CD4-positive, alpha-beta memory T cell (primary cell): ENCODE measurements at places on chromosomes 1 and 21. TPM values are rescaled to one million over a fixed set of nuclear protein-coding genes. Genes with fewer than 3 reads are reported as not detected.

- no peak overlapping the region for H3K27ac ChIP-seq
- H3K4me3 ChIP-seq = no peak overlapping the region
- peaks cover 17% of the 10 kb centered on the region for H3K4me1 ChIP-seq
- no peak for DNase-seq
- no peaks in the 10 kb centered on the region for H3K36me3 ChIP-seq
- no peaks in the 10 kb centered on the region for H3K27me3 ChIP-seq
Observed at GRCh38 chr1:203335503-203335902, 15.4 kb downstream of the FMOD start.

DNA sequence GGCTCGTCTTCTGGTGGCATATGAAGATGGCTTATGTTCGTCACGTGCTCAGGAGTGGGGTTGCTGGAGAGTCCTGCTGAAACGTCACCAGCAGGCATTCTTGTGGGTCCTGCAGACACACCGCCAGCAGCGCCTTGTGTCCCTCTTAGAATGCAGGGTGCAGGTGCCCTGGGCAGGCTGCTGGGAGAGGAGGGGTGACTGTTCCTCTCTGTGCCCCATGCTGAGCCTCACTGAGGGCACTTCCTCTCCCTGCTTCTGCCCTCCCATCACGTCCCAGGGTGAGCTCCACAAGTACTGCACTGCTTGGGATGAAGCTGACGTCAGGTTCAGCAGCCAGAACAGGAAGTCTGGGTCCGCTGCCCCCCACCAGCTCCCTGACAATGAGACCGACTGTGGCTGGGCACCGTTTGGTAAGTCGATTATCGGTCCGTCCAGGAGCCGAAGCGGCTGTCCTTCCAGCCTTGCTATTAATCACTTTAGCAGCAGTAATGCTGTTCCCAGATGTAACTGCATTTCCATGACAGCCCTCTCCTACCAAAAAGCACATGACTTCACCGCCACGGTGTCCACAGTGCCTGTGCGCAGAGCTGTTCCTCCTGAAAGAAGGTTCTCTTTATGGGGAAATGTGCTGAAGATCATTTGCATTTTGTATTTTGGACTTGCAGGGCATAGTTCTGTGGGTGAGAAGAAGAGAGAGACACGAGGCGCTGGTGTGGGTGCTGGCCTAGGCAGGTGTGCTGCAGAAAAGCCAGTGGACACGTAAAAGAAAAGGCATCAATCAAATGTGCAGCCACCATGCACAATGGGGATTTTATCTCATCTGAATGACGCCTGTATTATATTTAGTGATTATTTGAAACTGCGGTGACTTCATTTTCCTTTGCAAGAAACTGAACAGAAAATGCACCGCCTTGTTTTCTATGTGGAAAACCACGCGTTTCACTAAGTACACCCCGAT, 21.0 kb downstream of the SLC37A1 start:
- no peak for DNase-seq
- no peak overlapping the region for H3K4me3 ChIP-seq
- H3K36me3 ChIP-seq = peaks cover 21% of the 10 kb centered on the region

GRCh38 chr21:41451753-41452676, 26.0 kb downstream of the MX1 start:
- H3K27me3 ChIP-seq = no peaks in the 10 kb centered on the region
- H3K36me3 ChIP-seq = peaks cover 53% of the 10 kb centered on the region
- no peaks in the 10 kb centered on the region for H3K4me1 ChIP-seq
- no peak overlapping the region for H3K4me3 ChIP-seq

- no peak for DNase-seq
- H3K4me3 ChIP-seq = no peak overlapping the region
- H3K4me1 ChIP-seq = no peaks in the 10 kb centered on the region
Observed at GRCh38 chr21:40809673-40810197, 37.2 kb downstream of the DSCAM start.

GRCh38 chr21:44837537-44837936, 19.7 kb upstream of the SUMO3 start:
- no peaks in the 10 kb centered on the region for H3K36me3 ChIP-seq
- no peaks in the 10 kb centered on the region for H3K4me1 ChIP-seq
- no peak overlapping the region for H3K4me3 ChIP-seq
- H3K27me3 ChIP-seq = no peaks in the 10 kb centered on the region
- no peak overlapping the region for H3K27ac ChIP-seq

DNA sequence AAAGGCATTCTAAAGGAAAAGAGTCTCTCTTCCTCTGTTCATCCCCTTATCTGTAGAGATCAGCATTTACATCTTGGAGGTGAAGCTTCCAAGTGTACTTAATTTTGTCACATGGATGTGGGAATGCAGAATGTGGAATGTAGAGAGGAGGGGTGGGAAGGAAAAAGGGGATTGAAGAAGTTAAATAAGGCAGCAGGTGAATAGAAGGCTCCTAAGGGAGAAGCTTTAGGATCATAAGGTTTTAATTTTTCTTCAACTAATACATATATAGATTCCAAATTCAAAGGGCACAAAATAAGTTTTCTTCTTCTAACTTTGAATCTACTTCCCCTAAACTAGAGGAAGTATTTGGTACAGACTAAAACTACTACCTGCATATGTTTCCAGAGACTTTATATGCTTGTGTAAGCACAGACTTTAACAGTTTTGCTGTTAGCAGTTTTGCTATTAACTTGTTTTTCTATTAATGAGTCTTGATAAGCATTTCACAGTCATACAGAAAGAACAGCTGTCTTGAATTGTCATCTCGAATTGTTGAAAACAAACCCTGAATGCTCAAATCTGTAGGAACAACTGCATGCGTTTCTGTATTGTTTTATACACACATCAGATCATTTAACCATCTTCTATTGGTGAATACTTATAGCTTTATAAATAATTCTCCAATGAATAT, 12.7 kb downstream of the TENT5C start:
- no peak for DNase-seq
- H3K27ac ChIP-seq = no peak overlapping the region
- no peaks in the 10 kb centered on the region for H3K27me3 ChIP-seq
- H3K4me1 ChIP-seq = peaks cover 85% of the 10 kb centered on the region
- peaks cover 10% of the 10 kb centered on the region for H3K36me3 ChIP-seq

DNA sequence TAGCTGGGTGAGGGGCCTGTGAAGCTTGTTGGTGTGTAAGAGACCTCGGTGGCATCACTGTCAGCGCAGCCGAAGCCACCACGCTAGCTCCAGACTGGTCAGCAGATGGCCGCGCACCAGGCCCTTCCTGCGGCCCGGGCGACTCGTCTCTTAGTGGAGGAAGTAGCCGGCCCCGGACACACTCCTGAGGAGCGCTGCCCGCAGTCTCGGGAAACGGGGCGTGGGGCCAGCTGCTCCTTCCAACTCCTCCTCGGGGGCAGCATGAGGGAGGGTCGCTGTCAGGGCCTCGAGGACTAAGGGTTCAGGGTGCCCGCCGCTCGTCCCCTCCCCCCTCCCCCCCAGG, 20.4 kb downstream of the H3-3A start:
- peaks cover 14% of the 10 kb centered on the region for H3K4me1 ChIP-seq
- peak overlapping the region; percentile 69 for H3K4me3 ChIP-seq
- no peak for DNase-seq
- no peaks in the 10 kb centered on the region for H3K27me3 ChIP-seq
- H3K27ac ChIP-seq = peak overlapping the region; percentile 48

- no peaks in the 10 kb centered on the region for H3K4me1 ChIP-seq
- no peak overlapping the region for H3K4me3 ChIP-seq
- DNase-seq = no peak
- H3K27me3 ChIP-seq = no peaks in the 10 kb centered on the region
Observed at GRCh38 chr1:47759936-47760629, 237.1 kb downstream of the TRABD2B start.

CFHR1 gene
- not detected for polyA plus RNA-seq

DNA sequence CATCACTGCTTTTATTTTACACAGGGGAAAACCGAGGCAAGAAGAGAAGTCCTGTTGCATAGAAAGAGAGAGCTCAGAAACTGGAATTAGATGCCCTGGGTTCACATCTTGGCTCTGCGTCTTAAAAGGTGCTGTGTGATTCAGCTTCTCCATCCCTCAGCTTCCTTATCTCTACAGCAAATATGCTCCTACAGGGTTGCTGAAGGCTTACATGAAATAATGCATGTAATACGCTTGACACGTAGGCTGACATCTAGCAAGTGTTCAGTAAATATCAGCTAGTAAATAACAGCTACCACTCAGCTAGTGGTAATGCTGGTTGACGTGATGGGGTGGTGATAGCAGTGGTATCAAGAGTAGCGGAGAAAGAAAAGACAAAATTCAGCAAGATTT, 77.1 kb upstream of the CD55 start:
- H3K36me3 ChIP-seq = no peaks in the 10 kb centered on the region
- no peak overlapping the region for H3K4me3 ChIP-seq
- H3K27ac ChIP-seq = no peak overlapping the region
- DNase-seq = no peak

- DNase-seq = no peak
- no peaks in the 10 kb centered on the region for H3K27me3 ChIP-seq
- no peaks in the 10 kb centered on the region for H3K36me3 ChIP-seq
- no peak overlapping the region for H3K4me3 ChIP-seq
Observed at GRCh38 chr1:157878059-157878458, 36.5 kb upstream of the CD5L start.

C1orf216 gene
- polyA plus RNA-seq = 15.2 TPM

- H3K27me3 ChIP-seq = no peaks in the 10 kb centered on the region
- no peak for DNase-seq
- no peak overlapping the region for H3K27ac ChIP-seq
- H3K36me3 ChIP-seq = no peaks in the 10 kb centered on the region
- no peaks in the 10 kb centered on the region for H3K4me1 ChIP-seq
Observed at GRCh38 chr1:236303675-236304074, 21.9 kb upstream of the ERO1B start.

- no peaks in the 10 kb centered on the region for H3K36me3 ChIP-seq
- H3K4me1 ChIP-seq = peaks cover 3% of the 10 kb centered on the region
- no peaks in the 10 kb centered on the region for H3K27me3 ChIP-seq
- no peak overlapping the region for H3K27ac ChIP-seq
- DNase-seq = no peak
Observed at GRCh38 chr1:24720152-24720551, 25.1 kb upstream of the CLIC4 start.

PTGFR gene
- polyA plus RNA-seq = not detected

DNA sequence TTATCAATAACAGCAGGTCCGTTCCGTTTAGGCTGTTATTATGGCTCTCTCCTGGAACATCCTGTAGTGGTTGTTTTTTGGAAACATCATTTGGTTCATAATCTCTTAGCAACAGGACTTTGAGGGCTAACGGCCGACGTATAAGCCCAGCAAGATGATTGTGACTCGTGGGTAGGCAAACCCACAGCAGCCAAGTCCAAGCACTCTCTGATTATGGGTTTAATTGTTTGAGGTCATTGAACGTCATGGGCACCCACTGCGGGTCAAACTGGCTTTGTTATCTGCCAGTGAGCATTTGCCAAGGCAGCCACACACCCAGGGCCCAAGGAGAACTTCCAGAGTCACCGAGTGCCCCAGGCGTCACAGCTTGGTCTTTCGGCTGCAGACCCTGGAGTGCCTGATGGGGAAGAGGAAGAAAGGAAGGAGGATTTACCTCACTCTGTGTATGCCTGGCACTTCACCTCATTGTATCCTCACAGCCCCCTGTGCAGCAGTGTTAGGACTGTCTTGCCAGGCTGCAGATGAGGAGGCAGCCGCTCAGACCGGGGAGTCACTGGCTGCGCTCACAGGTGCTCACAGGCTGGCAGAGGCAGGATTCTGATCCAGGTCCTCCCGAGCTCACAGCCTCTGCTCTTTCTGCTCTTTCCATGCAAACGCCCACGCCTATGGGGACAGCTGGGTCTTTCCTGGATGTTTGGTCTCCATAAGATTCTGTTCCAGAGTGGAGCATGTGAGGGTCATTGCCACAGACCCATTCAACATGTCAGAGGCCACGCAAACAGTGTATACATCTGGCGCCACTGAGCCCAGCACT, 30.8 kb upstream of the EPS8L3 start:
- peaks cover 85% of the 10 kb centered on the region for H3K4me1 ChIP-seq
- H3K4me3 ChIP-seq = no peak overlapping the region
- DNase-seq = no peak
- H3K36me3 ChIP-seq = no peaks in the 10 kb centered on the region

PROK1 gene
- polyA plus RNA-seq = not detected

DNA sequence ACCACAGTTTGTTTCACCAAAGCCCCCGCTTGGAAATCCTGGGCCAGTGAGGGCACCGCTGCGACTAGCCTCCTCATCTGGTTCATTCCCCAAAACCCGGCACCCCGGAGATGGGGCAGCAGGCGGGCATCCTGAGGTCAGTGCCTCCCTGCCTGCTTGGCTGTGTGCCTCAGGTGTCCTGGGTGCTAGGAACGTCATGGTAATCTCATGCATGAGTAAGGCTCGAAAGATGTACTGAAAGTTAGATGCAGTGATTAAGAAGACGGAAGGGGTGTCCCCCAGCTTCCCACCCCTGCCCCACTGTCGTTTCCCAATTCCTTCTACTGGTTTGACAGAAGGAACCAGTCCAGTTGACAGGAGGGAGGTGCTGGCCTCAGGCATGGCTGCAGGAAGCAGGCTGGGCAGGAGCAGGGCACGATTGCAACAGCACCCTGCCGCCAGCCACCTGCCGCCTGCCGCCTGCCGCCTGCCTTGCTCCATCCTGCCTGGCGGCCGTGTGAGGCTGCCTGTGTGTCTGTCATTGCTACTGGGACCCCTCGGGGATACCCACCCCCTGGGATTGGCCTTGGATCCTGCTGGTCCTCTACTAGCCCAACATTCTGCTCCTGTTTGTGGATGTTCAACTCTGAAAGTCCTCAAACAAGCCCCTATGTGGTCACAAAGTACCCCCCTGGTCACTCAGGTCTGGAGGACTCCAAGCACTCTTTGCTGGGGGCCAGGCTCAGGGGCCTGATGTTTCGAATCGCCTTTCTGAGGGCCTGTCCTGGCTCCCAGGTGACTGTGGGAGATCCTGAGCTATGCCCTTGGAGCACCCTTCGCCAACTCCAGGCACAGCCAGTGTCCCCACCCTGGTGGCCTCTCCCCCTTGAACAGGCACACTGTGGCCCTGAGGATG, 73.0 kb upstream of the IFFO2 start:
- H3K4me1 ChIP-seq = no peaks in the 10 kb centered on the region
- DNase-seq = no peak
- H3K27ac ChIP-seq = no peak overlapping the region
- no peak overlapping the region for H3K4me3 ChIP-seq
- no peaks in the 10 kb centered on the region for H3K27me3 ChIP-seq

RHEX gene
- polyA plus RNA-seq = 0.30 TPM

SLC6A17 gene
- polyA plus RNA-seq = not detected

FGR gene
- 0.15 TPM for polyA plus RNA-seq
